ENCODE measurements at places on chromosomes 7 and 10. TPM values are rescaled to one million over a fixed set of nuclear protein-coding genes. Genes with fewer than 3 reads are reported as not detected.

ZNF485 gene
- polyA plus RNA-seq, result 2.0 TPM

SPDYE16 gene
- polyA plus RNA-seq, result 0.81 TPM

CALHM3 gene
- not detected for polyA plus RNA-seq

FOXI2 gene
- polyA plus RNA-seq, result not detected

CLEC5A gene
- polyA plus RNA-seq, result not detected

FBXO24 gene
- polyA plus RNA-seq, result 0.52 TPM

SPDYE5 gene
- polyA plus RNA-seq, result 0.26 TPM

SH3PXD2A gene
- polyA plus RNA-seq, result 5.2 TPM

HACD1 gene
- 33.6 TPM for polyA plus RNA-seq

FKBP6 gene
- polyA plus RNA-seq, result not detected

TMEM229A gene
- polyA plus RNA-seq, result 0.31 TPM

LLCFC1 gene
- polyA plus RNA-seq, result not detected

ANXA8L1 gene
- not detected for polyA plus RNA-seq

FAM180A gene
- polyA plus RNA-seq, result not detected

EPO gene
- polyA plus RNA-seq, result not detected

DENND11 gene
- 24.6 TPM for polyA plus RNA-seq

CCT6A gene
- polyA plus RNA-seq, result 268 TPM

ACSM6 gene
- not detected for polyA plus RNA-seq

DENND2A gene
- polyA plus RNA-seq, result 21.7 TPM

CALY gene
- 3.7 TPM for polyA plus RNA-seq

CPVL gene
- 19.5 TPM for polyA plus RNA-seq

DNAH11 gene
- 2.1 TPM for polyA plus RNA-seq

CYP3A7 gene
- polyA plus RNA-seq, result not detected
